ENCODE measurements at places on chromosomes 7 and 10. TPM values are rescaled to one million over a fixed set of nuclear protein-coding genes. Genes with fewer than 3 reads are reported as not detected.
A peak's percentile ranks its signal among the peaks of the same experiment; 100 is the strongest.

GRCh38 chr10:93417266-93417665, 64.9 kb downstream of the MYOF start:
- DNase-seq, result no peak

DNA sequence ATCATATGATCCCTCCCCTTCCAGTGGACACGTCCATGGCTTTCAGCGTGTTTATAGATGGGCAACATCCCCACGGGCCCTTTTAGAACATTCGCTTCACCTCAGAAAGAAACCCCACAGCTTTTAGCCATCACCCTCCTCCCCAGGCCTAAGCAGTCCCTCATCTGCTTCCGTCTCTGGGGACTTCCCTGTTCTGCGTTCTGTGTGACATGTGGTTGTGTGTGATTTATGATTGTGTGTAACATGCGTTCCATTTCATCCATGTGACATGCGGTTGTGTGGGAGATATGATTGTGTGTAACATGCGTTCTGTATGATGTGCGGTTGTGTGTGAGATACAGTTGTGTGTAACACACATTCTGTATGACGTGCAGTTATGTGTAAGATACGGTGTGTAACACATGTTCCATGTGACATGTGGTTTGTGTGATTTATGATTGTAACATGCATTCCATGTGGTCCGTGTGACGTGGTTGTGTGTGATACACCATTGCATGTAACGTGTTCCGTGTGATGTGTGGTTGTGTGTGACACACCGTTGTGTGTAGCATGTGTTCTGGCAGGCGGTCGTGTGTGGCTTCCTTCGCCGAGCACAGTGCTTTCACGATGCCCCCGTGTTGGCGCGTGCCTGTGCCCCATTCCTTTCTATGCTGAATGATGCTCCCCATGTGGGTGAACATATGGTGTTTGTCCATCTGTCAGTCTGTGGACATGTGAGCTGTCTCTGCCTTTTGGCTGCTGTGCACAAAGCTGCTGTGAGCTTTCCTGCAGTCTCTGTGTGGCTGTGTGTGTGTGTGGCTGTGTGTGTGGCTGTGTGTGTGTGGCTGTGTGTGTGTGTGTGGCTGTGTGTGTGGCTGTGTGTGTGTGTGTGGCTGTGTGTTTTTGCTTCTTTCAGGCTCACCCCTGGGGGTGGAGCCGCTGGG, 26.2 kb downstream of the PWWP2B start:
- no peak for DNase-seq

DNA sequence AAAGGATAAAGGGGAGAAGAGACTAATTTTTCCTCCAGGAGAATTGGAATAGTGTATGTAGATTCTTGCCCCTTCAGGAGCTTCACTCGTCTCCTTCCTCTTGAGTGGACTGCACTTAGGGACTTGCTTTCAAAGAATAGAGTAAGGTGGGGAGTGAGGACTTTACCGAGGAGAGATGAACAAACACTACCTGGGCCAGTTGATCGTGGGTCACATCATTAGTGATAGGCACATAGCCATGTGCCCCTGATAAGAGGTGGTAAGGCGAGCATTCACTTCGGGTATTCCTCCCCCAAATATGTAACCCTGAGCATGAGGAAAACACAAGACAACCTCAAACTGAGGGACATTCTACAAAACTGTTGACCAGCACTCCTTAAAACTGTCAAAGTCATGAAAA, 14.6 kb upstream of the KIFBP start:
- DNase-seq, result no peak

DNA sequence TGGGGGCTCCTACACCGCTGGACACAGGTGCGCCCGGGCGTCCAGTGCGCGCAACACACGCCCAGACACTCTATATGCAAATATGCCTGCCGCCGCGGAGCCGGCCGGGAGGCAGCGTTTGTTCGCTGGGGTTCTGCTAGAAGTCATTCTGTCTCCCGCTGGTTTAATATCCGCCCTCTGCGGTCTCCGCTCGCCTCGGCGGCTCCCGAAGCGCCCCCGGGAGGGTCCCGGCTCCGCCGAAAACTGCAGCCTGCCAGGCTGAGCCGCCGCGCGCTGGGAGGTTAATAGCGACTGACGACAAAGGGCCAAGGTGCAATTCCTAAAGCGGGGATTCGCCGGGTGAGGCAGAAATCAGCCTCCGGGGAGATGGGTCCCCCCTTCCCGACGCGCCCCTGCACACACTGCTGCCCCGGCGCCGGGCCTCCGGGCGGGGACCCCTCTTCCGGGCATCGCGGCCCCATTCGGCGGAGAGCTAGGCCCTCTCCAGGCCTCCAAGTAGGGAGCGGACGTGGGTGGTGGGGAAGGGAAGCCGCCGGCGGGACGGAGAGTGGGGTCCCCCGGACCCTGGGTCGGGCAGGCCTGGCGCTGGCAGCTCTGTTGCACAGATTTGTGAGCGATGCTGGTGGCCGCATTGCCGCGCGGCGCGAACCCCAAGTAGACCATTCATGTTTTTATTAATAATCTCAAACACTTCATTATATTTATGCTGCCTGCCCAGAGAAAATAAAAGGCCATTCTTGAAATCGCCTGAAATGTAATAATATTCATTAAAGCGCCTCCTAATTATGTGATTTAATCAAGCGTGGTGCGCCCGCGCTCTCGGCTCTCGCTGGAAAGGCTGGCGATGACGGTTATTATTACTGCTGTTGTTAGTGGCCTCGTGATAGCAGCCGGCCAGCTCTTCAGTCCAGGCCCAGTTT, 9.1 kb downstream of the EN2 start:
- DNase-seq, result peak; percentile 91

DNA sequence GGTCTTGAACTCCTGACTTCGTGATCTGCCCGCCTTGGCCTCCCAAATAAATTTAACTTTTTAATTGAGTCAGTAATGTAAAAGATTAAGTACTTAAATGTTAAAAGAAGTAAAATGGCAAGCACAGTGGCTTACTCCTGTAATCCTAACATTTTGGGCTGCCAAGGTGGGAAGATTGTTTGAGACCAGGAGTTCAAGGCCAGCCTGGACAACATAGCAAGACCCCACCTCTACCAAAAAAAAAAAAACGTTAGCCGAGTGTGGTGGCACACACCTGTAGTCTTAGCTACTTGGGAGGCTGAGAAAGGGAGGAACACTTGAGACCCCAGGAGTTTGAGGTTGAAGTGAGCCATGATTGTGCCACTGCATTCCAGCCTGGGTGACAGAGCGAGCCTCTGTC, 26.1 kb downstream of the PHTF2 start:
- no peak for DNase-seq

- no peak for DNase-seq
Measured at GRCh38 chr10:52541006-52541473, 227.0 kb downstream of the DKK1 start.

DNA sequence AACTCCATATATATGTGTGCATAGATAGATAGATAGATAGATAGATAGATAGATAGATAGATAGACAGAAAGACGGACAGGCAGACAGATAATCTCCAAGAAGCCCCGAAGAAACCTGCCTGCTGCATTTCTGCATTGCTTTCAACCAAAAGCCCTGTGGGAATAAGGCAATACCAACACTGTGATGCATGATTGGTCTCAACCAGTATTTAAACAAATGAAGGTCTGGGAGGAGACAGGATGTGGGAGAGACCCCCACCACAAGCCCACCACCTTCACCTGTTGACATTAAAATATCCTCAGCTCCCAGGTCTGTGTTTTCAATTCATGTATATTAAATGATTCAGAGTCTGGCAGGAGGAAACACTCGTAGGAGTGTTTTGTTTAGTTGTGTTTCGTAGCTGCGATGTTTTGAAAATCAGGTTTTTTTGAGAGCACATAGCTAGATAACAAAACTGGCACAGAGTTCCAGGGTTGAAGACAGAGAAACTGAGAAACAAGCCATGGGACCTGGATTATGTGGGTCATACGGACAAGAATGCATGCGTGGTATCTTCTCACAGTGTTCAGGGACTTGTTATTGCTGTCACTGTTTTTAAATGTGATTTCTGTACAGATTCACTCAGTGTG, 200.7 kb upstream of the AHR start:
- DNase-seq, result peak; percentile 3

GRCh38 chr10:105185161-105185560, 544.1 kb downstream of the SORCS3 start:
- DNase-seq, result no peak

DNA sequence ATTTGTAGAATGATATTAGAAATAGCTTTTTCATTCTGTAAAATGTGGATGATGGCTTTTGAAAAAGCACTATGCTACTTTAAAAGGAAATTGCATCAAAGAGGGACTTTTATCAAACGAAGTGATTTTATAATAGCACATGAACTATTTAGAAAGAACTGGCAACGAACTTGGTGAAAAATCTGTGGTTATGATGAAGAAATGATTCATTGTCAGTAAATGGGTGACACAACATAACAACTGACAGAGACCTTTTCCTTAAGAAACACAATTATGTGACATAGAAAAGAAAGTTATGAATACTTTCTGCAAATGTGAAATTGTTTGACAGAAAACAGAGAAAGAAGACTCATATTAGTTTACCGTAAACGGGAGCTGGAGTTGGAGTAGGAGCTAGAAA, 60.7 kb upstream of the LAMB4 start:
- DNase-seq, result no peak

- peak; percentile 11 for DNase-seq
Measured at GRCh38 chr7:144975882-144976281, 140.0 kb upstream of the TPK1 start.

DNA sequence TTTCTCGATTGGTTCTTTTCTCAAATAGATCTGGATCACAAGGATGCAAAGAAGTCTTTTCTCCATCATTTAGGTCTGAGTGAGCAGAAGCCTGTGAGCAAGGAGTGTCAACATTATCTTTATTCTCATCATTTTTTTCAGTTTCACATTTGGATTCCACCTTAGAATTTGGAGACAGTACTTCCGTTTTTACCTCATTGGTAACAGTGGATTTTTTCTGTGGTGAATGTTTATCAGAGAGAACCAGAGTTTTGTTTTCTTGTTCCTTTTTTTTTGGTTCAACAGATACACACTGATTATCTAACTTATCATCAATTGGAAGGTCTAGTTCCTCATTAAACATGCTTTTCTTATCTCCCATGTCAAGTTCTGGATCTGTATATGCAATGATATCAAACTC, 151.3 kb downstream of the GALNT11 start:
- no peak for DNase-seq

DNA sequence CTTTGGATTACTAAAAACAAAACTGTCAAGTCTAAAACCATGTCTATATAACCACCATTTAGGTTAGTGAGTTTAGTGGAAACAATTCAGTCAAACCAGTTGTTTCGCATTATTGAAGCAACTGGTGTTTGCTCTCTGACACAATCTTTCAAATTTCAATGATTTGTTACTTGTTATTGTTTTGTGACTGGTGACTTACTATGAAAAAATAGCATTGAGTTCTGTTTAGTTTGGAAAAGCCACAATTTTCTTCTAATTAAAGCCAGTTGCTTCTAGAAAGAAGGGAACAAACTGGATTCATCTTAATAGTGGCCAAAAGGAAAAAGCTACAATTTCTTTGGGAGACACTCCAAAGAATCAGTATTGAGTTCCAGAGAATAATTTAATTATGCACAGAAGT, 30.4 kb downstream of the LAMB4 start:
- no peak for DNase-seq

- peak; percentile 35 for DNase-seq
Measured at GRCh38 chr10:50421026-50421719, 169.9 kb upstream of the ASAH2 start.

DNA sequence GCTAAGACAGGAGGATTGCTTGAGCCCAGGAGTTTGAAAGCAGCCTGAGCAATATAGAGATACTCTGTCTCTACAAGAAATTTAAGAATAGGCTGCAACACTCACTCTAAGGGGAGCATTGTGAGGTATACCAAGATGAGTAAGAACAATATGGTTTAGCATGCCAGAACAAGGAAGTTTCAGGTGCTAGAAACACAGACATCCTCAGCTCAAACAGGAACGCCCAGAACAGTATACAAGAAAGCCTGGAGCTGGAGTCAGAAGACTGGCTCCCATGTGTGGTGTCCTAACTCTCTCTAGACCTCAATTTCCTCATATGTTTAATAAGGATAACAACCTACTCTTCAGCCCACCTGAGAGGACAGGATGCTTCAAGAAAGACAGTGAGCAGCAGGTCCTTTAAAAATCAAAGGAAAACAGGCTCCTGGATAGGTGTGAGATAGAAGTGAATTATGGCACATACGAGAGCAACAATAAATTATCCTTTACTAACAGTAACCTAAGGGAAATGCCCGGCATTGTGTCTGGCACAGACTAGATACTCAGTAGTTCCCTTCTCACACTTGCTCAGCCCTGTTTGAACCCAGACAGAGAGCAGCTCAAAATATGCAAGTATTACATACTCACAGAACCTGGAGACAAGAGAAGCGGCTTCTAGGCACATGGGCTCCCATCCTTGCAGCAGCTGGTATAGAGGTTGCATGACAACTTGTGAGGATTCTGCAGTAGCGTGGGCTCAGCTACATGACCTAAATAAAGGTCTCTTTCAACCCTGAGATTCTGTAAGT, 45.4 kb downstream of the KAT6B start:
- no peak for DNase-seq

GRCh38 chr10:17912754-17913153, 39.0 kb upstream of the SLC39A12 start:
- DNase-seq, result no peak

DNA sequence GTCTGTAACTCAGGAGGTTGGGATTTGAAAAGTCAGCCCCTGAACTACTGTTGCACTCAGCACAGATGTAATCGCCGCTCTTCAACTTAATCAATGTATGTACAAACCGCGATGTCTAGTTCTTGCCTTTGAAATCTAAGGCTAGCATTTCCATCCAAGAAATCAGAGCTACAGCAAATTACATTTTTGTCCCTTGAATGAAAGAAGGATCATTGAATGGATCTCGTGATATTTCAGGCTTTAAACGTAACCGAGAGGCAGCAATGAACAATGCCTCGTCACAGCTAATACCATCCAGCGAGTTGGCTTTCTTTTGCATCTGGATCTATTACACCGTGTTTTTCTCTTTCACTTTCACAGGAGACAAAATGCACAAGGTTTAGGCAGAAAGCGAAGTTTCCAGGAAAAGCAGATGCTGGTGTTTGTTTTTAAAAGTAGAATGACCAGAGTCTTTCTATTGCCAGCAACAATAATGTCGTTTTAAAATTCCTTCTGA, 5.5 kb downstream of the SKIDA1 start:
- peak; percentile 39 for DNase-seq

DNA sequence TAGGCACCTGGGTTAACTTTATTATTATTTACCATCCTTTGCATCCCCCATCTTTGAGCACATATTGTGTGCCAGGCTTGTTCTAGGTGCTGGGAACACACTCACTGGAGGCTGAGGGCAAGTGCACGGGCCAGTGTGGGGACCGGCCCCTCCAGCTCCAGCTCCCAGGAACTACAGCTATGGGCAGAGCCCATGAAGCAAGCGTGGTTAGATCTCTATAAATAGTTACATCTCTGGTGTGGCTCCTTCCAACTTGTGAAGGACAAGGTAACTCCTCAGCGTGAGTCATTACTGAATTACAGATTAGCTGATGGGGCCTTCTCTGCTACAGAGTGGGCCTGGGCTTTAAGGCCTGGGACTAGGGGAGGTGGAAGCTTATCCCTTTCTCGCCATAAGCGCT, 583.5 kb downstream of the SDK1 start:
- no peak for DNase-seq

- peak; percentile 64 for DNase-seq
Measured at GRCh38 chr7:46283852-46284251, 362.8 kb upstream of the IGFBP3 start.

KCNIP2 gene
- not detected for total RNA-seq

HKDC1 gene
- 0.69 TPM for total RNA-seq

CPA2 gene
- 0.11 TPM for total RNA-seq

RP9 gene
- 28.6 TPM for total RNA-seq

ZCCHC24 gene
- total RNA-seq, result 4.3 TPM

PNLIPRP2 gene
- not detected for total RNA-seq

PTPRZ1 gene
- total RNA-seq, result 0.17 TPM

BAMBI gene
- total RNA-seq, result 31.5 TPM

LAMB1 gene
- total RNA-seq, result 157 TPM

ADARB2 gene
- total RNA-seq, result 0.11 TPM

GRID2IP gene
- 0.09 TPM for total RNA-seq

REEP3 gene
- total RNA-seq, result 21.6 TPM

All from Daoy (cell line).